ENCODE measurements at places on chromosomes 7 and 10.

DNA sequence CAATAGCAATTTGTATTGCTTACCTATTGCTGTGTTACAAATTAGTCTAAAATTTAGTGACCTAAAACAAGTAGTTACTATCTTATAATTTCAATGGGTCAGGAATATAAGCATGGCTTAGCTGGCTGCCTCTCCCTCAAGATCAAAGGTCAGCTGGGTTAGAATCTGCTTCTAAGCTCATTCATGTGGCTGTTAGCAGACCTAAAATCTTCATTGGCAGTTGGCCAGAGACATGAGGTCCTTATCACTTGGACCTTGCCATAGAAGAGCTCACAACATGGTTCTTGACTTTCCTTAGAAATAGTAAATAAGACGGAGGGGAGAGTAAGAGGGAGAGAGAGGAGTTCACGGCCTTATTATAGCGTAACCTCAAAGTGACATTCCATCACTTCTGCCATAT lies 468.0 kb downstream of the HTR7 start:
- no peak for DNase-seq

DNA sequence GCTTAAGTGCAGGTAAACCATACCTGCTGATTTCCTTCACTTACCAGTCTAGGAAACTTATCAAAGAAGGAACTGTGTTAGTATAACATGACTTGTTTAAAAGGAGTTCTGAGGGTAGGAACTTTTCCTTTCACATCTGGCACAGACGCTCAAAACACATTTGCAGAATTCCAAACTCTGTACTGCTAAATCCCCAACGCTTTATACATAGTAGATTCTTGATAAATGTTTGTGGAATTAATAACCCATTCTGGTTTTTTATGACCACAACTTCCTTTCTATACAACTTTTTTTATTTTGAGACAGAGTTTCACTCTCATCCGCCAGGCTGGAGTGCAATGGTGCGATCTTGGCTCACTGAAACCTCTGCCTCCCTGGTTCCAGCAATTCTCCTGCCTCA lies 7.7 kb upstream of the TRUB1 start:
- no peak for DNase-seq

GRCh38 chr10:77176232-77176631 lies 461.4 kb downstream of the KCNMA1 start:
- DNase-seq, result no peak

DNA sequence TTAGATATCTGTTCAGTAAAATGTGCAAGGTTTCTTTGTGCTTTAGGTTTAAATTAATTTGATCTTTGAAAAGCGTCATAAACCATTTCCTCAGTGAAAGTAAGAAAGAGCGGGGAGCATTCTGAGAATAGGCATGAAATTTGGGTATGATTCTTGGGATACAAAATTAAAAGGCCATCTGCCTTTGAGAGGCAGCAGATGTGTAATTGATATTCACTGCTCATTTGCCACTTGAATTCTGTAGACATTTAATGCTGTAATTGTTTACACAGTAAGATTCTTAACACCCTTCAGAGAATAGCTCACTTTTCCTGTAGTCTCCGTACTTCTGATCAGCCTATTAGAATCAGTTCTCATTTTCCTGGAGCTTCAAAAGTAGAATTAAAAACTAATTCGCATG lies 18.7 kb downstream of the FRMD4A start:
- DNase-seq, result no peak

GRCh38 chr10:70458329-70459060 lies 17.0 kb upstream of the NODAL start:
- peak; percentile 57 for DNase-seq

- DNase-seq, result no peak
Measured at GRCh38 chr10:10489076-10489475, 528.6 kb upstream of the CELF2 start.

DNA sequence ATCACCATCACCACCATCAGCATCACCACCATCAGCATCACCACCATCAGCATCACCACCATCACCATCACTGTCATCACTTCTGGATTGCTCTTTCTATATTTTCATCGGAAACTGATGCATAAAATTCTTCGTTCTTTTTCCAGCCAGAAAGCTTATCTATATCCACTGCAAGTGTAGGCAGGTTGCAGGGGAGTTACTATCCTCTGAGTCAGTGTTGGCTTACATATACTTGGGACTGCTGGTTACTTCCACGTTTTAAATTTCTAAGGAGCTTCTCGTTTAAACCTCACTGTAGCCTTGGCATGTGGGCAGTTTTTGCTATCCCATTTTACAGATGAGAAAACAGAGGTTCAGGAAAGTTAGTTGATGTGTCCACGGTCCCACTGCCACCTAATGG lies 66.1 kb downstream of the FOXL3 start:
- DNase-seq, result no peak

DNA sequence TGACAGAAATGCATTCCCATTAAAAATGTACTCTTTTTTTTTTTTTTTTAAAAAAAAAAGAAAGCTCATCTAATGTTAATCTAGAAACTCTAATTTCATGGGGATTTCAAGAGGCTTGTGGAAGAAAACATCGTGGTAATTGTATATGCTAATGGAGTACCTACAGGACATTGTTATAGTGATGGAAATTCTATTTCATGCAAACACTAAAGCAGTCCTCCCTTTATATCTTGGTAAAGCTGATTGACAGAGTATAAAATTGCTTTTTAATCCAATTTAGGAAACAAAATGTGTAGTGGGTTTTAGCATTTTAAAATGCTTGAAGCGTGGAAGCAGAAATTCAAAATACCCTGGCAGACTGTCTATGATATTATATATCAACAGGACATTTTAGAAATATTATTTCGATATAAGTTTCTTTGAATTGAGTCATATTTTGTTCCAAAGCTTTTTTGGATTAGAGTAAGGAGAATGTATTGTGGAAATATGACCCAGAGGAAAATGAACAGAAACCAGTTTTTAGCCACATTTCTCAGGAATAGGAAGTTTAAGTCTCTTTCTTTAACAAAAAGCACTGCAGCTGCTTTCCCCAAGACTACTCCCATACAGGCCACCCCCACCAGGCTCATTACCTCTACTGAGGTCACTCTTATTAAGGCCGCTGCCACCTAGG lies 121.9 kb downstream of the WNT2 start:
- no peak for DNase-seq

DNA sequence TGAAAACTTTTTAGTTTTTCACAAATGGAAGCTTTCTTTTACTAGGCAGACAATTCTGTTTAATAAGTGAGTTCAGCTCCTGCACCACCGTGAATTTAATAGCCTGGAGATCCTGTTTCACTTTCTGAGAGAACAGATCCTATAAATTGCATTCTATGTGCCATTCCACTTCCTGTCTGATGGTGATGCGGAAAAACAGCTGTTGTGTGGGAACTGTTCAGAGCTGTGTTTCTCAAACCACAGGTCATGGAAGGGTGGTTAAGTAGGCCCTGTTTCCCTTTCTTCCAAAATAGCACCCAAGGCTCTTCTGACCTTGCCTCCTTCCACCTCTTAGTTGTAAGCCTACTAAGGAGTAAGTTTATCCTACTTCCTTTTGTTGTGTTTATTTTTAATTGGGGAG lies 97.2 kb upstream of the DKK1 start:
- DNase-seq, result no peak

GRCh38 chr10:100781145-100781665 lies 35.8 kb downstream of the PAX2 start:
- no peak for DNase-seq

DNA sequence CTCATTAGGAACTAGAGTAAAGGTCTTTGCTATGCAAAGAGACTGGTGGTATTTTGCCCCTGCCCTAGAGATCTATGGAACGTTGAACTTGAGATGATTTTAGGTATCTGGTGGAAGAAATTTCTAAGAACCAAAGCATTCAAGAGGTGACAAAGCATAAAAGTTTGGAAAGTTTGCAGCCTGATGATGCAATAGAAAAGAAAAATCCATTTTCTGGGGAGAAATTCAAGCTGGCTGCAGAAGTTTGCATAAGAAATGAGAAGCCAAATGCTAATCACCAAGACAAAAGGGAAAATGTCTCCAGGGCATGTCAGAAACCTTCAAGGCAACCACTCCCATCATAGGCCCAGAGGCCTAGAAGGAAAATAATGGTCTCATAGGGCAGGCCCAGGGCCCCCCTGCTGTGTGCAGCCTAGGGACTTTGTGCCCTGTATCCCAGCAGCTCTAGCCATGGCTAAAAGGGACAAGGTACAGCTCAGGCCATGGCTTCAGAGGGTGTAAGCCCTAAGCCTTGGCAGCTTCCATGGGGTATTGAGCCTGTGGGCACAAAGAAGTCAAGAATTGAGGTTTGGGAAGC lies 16.5 kb downstream of the TFPI2 start:
- DNase-seq, result no peak

GRCh38 chr10:7435674-7436073 lies 24.8 kb upstream of the SFMBT2 start:
- DNase-seq, result no peak

DNA sequence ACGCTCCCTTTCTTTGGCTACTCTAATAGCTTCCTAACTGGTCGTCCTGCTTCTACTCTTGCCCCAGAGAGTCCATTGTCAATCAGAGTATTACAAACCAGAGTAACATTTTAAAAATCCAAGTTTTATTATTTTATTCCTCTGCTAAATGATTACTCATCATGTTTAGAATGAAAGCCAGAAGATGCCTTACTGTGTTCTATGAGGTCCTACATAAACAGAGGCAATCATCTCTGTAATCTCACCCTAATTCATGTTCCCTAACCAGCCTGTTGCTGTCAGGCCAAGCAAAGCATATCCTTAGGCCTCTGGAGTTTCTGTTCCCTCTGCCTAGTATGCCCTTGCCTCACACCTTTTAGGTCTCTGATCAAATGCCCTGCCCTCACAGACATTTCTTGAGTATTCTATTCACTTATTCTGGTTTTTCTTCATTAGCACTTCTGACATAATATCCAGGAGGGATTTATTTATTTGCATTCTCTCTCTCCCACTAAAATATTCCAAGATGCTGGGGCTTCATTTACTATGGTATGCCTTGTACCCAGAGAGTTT lies 497.5 kb downstream of the PHTF2 start:
- no peak for DNase-seq

DNA sequence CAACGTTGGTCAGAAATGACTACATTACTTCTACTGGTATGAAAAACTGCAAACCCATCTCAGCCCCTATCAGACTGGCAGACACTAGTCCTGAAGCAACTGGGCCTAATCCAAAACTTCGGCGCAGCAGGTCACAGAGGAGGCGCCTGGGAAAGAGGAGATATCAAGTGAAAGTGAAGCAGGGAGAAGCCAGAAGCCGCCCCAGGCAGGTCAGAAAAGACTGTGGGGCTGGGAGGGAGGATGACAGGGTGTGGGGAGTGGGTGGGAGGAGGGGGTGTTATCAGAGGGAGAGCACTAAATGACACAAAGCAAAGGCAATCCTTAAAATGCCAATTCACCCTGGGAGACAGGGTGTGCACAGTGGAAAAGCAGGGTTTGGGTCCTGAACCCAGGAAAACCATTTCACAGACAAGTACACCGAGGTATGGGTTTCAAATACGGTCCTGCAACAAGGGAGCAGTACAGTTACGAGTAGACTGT lies 731 bp downstream of the CHCHD3 start:
- peak; percentile 5 for DNase-seq

DNA sequence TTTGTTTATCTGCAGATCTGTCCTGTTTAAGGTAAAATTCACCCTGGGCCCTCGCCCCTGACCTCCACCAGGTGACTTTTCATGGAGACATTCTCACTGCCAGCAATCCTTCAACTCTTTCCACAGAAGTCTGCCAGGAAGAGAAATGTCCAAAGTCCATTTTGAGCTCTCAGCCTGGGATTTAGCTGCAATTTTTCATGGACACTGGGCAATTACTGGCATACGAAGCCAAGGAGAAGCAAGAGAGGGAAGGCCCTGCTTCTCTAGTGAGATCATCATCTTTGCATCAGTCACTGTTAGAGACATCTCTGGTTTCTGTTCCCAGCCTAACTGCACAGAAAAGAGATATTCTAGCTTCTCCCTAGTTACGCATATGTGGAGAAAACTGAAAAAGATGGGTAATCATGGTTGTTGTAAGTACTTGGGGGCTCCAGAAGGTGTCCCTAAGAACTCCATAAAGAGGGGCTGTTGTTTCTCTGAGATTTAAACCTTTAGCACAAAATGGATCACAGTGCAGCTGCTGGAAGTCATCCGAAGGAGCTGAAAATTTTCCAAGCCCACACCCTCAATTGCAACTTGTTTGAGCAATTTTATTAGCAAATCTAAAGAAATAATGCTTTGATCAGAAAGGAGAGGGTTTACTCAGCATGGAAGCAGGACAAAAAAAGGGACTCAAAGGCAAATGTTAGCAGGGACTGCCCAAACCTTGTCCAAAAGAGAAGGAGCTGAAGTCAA lies 168.9 kb downstream of the SNX10 start:
- DNase-seq, result no peak

DNA sequence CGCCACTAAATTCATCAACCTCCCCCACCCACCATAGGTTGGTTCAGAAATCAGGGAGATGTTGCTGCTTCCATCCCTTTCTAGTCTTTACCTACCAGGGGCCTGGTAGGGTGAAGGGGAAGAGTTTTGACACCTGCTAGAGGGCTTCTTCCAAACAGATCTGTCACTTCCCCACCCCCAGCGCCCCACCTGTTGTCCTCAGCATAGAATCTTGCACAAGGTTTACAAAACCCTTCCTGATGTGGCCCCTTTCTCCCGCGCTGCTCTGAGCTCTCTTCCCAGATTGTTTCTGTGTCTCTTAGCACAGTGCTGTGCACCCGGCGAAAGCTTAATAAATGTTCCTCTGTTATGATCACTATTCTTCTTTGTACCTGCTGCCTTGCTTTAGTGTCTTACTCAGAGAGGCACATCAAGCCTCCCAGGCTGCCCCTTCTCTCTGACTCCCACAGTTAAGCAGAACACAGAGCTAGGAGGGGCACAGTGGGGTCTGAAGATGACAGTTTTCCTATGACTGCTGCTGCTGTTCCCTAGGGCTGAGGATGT lies 11.2 kb upstream of the C10orf95 start:
- no peak for DNase-seq

DNA sequence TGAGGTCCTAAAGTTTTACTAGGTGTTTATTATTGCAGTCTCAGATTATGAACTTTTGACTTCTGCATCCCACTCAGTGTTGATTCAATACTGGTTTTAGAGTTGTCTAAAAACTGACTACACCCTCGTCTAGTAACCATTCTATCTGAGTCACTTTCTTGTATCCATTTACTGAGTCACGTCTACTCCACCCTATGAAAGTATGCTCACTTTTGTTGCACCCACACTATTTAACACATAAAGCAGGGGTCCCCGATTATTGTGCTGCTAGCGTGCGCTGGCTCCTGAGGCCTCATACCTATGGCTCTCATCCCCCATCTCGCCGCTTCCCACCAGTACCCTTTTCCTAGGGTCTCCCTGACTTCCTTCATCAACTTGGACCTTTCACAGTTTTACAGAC lies 2.0 kb downstream of the SAMD9 start:
- DNase-seq, result no peak

DNA sequence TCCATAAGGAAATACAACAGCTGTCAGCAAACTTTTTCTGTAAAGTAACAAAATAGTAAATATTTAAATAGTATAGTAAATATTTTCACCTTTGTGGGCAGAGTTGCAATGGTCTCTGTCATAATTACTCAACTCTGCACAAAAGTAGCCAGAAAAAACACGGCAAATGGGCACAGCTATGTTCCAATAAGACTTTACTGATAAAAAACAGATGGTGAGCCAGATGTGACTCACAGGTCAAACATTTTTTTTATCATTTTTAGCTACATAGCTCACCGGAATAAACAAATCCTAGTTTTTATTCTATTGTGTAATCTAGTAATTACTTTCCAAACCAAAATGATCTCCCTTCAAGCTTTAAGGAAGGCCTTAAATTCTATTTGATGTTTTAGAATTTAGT lies 55.3 kb downstream of the NCAPG2 start:
- no peak for DNase-seq

GRCh38 chr7:37425498-37425897 lies 23.2 kb downstream of the ELMO1 start:
- DNase-seq, result no peak

GRCh38 chr7:2181077-2181854 lies 51.5 kb downstream of the MAD1L1 start:
- no peak for DNase-seq

Measured in activated CD4-positive, alpha-beta T cell treated with anti-CD3 and anti-CD28 coated beads for 4 hours (primary cell).